Fibroblast of skin of abdomen (primary cell): ENCODE measurements at places on chromosomes 7 and 10.

GRCh38 chr10:118958984-118959925 lies 70.3 kb upstream of the NANOS1 start:
- DNase-seq, result peak; percentile 54

DNA sequence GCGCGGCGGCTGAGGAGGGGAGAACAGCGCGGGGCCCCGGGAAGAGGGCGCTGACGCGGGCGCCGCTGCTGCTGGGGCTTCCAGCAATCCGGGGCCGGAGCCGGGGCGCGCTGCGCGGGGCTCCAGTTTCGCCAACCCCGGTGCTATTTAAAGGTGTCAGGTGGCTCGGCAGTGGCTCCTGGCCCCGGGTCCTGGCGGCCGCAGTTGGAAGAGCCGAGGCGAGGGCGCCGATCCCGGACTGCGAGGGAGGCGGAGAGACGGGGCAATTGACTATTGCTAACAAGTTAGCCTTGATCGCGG lies 347 bp downstream of the LBX1 start:
- no peak for DNase-seq

GRCh38 chr7:56291-56913 lies 136.0 kb upstream of the FAM20C start:
- no peak for DNase-seq

- peak; percentile 85 for DNase-seq
Measured at GRCh38 chr10:76086761-76087639, 655.6 kb downstream of the LRMDA start.

GRCh38 chr10:95440756-95441546 lies 120.2 kb downstream of the SORBS1 start:
- no peak for DNase-seq

GRCh38 chr10:51083356-51083853 lies 9.1 kb downstream of the PRKG1 start:
- DNase-seq, result peak; percentile 41

GRCh38 chr10:81007872-81008271 lies 470.2 kb downstream of the SH2D4B start:
- DNase-seq, result no peak

DNA sequence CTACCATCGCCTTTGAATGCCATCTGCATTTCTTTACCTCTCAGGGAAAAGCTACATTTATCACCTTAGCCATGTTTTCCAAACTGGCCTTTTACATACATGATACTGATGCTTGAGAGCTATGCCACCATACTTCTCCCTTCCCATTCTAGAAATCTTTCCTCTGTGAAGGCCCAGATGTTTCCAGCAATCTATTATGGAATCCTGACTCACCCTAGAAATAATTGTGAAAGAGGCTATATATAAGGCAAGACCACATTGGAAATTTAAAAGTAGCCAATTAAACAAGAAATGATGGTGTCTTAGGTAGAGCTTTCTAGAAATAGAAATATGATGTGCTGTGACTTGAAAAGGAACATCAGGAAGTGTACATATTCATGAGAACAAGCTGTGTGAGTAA lies 389.7 kb downstream of the INHBA start:
- no peak for DNase-seq

DNA sequence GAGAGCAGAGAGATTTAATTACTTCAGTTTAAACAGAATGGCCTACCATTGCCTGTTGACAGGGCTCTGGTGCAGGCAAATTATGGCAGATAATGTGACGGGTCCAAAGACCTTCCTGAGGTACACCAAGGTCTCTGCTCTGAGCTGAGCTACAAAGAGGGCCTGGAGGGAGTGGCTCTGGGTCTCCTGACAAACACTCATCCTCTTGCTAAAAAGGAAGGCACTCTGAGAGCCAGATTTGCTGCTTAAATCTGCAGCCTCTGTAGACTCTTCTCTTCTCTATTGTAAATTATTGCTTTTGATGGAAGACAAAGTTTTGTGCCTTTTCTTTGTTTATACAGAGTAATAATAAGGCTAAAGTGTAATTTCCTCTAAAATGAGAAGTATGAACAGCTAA lies 529.5 kb upstream of the FZD8 start:
- no peak for DNase-seq
